Femur (tissue), 1 donor: ENCODE measurements at places on chromosomes 3 and 15.

- DNase-seq: no peak
These were observed 3.1 kb downstream of the CX3CR1 start for GRCh38 chr3:39276746-39277145.

- no peak for DNase-seq
These were observed 78.9 kb downstream of the FAM174B start for GRCh38 chr15:92576597-92577200.

DNA sequence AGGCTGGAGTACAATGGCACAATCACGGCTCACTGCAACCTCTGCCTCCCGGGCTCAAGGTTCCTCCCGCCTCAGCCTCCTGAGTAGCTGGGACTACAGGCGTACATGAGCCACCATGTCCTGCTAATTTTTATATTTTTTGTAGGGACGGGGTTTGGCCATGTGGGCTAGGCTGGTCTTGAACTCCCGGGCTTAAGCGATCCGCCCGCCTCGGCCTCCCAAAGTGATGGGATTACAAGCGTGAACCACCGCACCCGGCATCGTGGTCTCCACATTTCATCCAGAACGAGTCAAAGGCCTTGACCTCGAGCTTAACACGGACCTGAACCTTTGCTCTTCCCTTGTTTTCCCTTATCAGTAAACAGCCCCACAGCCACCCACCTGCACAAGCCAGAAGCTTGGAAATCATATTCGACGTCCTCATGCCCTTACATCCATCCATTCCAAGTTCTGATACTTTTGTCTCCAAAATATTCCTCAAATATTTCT is 1.4 kb upstream of the PTPN23 start:
- no peak for DNase-seq

- DNase-seq: no peak
These were observed 4.3 kb downstream of the ITIH1 start for GRCh38 chr3:52781741-52782140.

DNA sequence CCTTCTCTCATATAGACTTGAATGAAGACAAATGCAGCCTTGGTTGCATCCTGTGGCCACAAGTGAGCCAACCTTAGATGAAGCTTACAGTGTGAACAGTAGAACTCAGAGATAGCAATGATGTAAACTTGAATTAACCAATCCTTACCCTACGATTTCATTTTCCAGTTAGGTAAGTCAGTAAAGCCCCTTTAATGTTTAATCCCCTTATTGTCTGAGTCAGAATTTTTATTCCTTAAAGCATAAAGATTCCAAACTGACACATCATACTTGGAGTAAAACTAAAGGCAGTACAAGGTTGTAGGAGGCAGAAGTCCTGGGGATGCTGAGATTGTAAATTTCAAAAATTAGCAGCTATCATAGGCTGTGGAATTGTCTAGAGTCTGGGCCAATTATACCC is 507.8 kb upstream of the DPH6 start:
- DNase-seq: no peak

GRCh38 chr3:156455839-156456238 is 99.1 kb downstream of the SSR3 start:
- no peak for DNase-seq

DNA sequence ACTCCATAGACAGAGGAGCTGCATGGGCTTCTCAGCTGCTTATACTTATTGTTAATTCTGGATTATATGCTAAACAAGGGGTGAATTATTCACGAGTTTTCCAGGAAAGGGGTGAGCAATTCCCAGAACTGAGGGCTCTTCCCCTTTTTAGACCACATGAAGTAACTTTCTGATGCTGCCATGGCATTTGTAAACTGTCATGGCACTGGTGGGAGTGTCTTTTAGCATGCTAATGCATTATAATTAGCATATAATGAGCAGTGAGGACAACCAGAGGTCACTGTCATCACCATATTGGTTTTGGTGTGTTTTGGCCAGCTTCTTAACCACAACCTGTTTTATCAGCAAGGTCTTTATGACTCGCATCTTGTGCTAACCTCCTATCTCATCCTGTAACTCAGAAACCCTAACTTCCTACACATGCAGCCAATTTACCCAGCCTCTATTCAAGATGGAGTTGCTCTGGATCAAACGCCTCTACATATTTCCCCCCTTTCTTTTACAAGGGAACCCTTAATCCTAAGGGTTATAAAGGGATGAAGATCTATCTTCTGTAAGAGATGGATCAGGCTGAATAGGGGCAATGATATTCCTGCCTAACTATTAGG is 12.1 kb upstream of the DMXL2 start:
- DNase-seq: no peak

DNA sequence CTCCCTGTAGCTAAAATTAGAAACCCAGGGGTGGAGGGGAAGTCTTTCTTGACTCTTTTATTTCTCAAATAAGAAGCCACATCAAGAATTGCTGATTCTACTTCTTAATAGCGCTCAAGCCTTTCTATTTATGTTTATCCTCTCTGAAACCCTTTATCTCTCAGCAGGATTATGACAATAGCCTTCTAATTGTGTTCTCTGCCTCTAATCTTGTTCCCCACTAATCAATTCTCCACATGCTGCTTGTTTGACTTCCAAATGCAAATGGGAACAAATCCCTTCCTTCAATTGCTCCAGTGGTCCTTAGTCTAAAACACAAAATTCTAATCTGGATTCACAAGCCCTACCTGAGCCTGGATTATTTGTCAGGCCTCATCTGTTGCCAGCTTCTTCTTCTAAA is 43.7 kb upstream of the CFAP20DC start:
- DNase-seq: no peak

DNA sequence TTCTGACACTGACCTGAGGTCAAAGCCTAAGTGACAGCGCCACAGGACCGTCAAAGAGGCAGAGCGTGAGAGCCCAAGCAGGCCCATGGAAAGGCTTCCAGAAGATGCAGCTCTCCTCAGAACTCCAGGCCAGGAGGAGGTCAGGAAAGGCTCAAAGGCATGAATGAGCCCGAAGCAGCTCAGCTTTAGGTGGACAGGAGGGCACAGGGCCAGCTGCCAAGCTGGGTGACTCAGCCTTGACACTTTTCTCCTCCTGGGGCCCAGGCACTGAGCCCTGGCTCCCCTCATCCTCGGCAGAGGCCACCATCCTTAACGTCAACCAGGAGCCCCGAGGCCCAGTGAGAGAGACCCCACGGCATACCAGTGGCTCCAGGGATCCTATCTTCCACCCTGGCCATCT is 62.9 kb downstream of the ADCY5 start:
- no peak for DNase-seq

GRCh38 chr3:46824211-46824970 is 38.9 kb downstream of the MYL3 start:
- no peak for DNase-seq

GRCh38 chr15:78979456-78980320 is 34.8 kb upstream of the CTSH start:
- peak; percentile 70 for DNase-seq

GRCh38 chr3:128556907-128557306 is 63.9 kb upstream of the GATA2 start:
- peak; percentile 47 for DNase-seq

DNA sequence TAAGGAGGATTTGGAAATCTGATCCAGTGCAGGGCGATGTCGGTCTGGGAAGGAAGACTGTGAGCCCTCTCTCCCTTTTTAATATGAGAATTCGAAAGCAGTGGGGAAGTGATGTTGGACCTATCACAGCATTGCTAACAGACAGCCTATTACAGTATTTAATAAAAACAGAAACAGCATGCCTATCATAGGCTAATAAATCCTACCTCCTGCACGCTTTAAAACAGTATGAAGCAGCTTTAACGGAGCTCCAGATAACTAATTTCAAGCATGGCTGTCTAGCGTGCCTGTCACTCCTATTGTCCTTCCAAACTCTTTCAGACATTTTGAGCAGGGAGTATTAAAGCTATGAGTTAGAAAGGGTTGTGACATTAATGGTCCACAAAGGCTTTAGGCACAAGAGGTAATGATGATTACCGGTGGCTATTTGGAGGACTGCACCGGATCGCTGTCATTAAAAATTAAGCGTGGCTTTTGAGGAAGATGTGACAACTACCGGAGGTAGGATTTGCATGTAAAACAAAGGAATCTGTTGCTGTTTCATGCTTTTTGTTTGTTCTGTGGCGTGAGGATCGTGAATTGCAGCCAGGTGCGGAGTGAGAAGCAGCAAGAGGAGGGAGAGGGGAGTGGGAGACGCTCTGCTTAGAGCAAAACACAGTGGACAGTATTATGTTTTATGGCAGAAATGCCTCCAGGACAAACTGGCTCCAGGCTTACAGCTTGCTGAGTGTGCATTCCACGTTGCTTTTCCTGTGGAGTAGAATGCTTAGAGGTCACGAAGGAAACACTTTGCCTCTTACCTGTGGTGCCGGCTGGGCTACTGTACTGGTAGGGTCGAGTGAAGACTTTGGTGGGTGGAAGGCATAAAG is at the start of gene KCNMB2:
TSS of gene KCNMB2 (plus strand) at position 226 of the 869 bp plus-strand sequence.
- peak; percentile 61 for DNase-seq

DNA sequence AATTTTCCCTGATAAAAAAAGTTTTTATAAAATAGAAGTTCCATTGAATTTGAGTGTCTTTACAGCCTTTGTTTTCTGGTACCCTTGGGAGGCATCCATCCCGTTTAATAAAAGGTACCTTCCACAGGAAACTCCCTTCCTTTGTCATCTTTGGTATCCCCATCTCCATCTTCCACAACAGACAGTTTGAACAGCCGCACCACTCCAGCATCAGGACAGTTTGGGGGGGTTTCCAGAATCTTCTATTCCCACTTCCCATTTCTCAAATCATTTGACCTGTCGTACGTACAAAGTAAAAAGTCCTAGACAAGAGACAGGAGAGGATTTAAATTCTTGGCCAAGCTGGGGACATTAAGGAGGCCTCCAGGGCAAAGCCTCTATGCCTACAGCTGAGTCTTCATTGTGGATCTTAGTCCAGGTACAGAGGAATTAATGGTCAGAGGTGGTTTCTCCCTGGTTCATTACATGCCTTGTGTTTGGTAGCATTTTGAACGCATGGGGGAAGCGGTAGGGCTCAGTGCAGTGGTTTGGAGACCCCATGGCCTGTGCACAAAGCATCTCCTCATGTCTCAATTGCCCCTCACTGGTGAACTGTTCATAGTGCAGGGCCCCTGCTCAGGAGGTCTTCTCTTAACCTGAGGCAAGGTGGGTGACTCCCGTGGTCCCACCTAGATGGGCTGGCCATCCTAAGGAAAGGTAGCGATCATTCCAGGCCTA is 19.4 kb upstream of the BCL2A1 start:
- no peak for DNase-seq

GRCh38 chr15:70253461-70254156 is 155.9 kb upstream of the TLE3 start:
- no peak for DNase-seq

DNA sequence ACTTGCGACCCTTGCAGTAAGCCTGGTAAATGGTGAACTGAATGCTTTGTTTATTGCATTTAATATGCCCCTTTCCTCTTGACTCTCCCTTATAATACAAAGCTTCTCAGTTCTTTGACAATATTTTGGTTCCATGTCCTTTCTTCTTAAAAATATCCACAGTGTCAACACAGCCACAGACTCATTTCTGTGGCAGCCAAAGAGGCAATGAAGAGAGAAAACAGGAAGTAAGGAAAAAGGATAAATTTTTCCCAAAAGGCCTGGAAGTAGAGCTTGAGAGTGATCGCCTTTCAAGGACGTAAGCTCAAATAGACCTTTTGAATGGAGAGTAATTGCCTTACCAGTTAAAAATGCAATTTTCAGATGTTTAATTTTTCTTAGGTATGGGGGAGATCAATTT is 59.4 kb downstream of the PEX5L start:
- no peak for DNase-seq

GRCh38 chr3:74693251-74693650 is 78.8 kb upstream of the CNTN3 start:
- DNase-seq: no peak

- no peak for DNase-seq
These were observed 112.9 kb downstream of the ULK4 start for GRCh38 chr3:41848753-41849574.

DNA sequence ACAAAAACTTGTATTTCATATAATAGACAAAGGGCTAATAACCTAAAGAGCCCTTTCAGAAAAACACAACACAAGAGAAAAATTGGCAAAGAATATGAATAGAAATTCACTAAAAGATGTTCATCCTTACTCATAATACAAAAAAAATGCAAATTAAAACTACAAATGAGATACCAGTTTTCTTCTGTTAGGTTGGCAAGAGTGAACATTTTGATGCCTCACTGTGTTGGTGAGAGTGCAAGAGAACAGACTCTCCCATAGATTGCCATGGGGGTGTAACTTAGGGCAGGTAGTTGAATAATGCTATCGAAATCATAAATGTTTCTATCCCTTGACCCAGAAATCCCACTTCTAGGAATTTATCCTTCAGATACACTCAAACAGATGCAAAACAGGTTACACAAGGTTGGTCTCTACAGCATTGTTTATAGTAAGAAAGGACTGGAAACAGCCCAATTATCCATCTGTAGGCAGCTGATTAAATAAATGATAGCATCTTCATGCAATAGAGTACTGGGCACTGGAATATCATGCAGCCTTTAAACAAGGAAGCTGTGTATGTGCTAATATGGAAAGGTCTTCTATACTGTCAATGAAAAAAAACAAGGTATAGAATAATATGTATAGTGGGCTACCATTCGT is 146.3 kb downstream of the TLE3 start:
- DNase-seq: no peak

DNA sequence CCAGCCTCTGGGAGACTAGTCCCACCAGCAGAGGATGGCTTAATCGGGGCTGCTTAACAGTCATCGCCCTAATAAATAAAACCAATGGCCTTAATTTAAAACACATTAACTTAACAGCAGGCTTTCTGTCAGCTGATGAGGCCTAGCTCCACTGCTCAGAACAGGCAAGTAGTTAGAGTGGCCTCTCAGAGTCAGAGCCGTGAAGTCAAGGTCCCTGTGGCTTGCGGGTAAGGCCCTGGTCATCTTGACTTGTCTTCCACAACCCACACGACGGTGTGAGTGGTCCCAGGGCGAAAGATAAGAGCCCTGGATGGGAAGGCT is 11.8 kb downstream of the XXYLT1 start:
- no peak for DNase-seq

DNA sequence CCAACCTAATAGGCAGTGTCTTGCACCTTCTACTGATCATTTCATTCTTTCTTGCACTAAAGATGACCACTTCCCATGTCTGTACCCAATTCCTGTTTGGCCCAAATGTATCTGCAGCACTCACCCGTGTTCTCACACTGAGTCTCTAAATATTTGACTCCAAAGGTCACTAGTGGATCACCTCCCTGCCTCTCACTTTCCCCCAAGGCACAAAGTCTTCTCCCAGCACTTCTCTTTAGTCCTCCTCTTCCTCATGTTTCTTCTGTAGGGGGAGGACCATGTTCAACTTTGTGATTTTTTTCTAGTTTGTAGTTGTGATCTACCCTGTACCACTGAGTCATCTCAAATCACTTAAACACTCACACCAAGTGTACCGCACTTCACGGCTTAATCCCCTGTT is 13.9 kb downstream of the NR1I2 start:
- DNase-seq: no peak
